Kidney tubule cell (primary cell): ENCODE measurements at places on chromosomes 13 and 19.

GRCh38 chr19:56660381-56661107 is 11.0 kb downstream of the ZNF835 start:
- DNase-seq = no peak

- DNase-seq = no peak
These were observed 315.5 kb upstream of the MAB21L1 start for GRCh38 chr13:35792021-35792420.

DNA sequence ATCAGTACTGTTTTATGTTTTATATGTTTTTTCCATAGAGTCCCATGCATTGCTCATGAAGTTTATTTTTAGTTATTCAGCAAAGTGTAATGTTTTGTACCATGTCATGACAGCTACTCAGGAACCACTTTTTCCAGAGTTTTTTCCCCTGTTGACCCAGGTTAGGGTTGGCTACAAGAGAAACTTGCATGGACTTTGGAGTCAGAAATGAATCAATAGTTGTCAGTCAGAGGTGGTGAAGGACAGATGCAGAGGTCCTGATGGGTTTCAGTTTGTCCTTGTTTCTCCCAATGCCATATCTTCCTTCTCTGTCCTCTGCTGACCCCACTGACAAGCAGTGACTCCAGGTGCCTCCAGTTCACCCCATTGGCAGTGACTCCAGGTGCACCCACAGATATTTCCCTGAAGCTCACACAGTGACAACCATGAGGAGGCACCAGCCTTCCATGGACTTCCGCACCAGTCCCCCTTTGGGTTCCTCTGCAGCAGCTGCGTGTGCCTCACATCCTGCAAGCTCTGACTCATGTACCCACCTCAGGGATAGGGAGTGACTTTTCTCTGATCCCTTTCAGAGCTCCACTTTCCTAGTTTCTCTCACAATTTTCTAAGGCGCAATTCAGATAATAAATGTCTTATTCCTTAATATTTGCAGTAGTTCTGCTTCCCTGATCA is 92.1 kb downstream of the AKAP11 start:
- peak; percentile 39 for DNase-seq

GRCh38 chr13:109180905-109181425 is 551.6 kb downstream of the MYO16 start:
- DNase-seq = peak; percentile 86

DNA sequence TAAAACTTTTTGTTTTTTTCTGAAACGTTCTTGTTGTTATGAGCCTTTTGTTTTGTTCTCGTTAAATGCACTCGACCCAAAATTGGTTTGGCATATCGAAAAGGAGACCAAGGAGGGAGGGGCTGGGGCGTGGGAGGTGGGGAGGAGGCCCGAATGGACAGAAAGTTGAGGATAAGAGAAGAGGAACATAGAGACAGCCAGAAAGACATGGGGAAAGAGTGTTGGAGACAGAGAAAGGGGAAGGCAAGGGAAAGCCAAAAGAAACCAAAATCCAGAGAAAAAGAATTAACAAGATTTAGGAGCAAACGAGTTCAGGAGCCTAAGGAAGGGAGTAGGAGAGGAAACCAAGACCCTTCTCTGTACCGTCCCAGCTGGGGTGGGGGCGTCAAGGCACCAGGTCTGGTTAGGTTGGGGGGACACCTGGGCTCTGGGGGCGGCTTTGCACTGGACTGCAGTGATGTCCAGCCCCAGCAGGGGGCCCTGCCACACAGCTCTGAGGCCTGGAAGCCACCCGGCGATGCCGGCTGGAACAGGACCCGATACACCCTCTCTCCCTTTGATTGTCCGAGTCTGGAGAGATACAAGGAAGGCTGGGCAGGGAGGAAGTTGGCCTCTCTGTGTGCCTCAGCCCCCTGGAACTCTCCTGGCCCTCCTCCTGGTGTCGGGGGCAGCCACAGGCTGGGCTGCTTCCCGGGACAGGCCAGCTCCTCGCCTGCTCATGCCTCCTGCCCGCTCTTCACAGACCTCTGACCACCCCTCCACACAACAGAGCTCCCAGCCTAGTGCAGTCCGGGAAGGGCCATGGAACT is 11.6 kb upstream of the ASF1B start:
- peak; percentile 59 for DNase-seq

DNA sequence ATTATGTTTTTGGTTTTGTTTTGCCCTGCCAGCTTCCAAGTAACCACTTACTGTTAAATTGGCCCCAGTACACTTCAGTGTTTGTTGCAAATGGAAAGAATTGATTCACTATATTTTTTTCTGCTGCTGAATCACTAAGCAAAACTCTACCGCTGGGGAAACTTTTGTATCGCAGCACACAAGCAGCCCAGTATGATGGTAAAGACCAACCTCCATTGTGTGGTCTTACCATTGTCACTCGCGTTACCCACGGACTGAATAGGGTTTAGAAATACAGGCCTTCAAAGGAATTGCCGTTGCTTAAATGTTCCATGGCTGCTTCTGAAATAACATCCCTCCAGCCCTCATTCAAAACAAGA is 7.9 kb downstream of the SPATA13 start:
- no peak for DNase-seq

DNA sequence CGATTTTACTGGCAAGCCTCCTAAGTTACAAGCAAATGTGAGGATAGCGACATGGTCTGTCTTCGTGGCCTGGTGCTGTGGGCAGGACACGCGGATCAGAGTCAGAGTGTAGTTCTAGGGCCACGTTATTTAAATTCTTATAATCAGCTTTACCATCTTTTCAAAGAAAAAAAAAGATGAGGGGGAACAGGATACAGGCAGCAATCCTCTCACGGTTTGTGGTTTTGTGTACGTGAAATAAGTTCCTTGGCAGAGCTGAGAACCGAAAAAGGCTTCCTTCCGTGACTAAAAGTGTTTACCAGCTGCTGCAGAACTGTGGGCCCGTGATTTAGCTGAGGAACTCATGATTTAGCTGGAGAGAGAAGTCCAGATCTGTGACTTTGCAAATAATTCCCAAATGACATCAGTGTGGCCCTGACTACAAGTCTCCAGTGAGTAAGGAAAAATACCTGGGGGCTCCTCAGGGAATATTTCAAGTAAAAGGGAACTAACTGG is 27.2 kb downstream of the RCBTB2 start:
- DNase-seq = peak; percentile 43

DNA sequence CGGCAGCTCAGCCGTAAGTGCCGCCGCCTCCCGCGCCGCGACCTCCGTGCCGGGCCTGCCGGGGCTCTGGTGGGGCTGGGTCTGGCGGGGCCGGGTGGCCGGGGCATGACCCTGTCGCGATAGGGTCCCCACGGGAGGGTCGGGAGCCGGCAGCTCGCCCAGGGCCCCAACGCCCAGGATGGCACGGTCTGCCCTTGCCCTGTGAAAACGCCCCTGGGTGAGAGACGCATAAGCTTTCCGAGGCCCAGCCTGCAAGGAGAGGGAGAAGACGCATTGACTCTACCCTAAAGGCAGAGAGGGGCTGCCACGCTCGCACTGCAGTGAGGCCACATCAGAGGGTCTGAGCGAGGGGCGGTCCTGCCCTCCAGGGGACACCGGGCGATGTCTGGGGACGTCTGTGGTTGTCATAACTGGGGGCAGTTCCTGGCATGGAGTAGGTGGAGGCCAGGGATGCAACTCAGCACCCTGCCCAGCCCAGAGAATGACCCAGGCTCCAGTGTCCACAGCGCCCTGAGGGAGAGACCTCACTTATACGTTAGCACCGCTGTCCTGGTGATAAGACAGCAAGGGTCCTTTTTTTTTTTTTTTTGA is 539 bp downstream of the ZNF554 start:
- peak; percentile 12 for DNase-seq

- no peak for DNase-seq
These were observed 56.1 kb downstream of the KDM4B start for GRCh38 chr19:5025027-5025426.

DNA sequence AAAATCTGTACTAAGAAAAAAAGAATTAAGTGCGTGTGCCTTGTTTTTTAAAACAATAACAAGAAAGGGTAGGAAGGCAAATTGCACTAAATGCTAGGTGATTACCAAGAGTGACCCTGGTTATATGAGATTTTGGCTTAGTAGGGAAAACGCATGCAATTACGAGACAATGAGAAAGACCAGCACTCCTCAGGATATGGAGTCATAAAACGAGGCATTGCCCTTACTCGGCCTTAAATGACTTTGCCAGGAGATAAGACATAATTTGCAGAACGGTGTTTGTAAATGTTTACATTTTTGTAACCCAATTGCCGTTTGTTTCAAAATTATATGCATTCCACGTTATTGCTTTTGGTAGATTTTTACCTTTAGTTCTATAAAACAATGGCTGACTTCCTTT is 179.8 kb downstream of the RBM26 start:
- DNase-seq = no peak

DNA sequence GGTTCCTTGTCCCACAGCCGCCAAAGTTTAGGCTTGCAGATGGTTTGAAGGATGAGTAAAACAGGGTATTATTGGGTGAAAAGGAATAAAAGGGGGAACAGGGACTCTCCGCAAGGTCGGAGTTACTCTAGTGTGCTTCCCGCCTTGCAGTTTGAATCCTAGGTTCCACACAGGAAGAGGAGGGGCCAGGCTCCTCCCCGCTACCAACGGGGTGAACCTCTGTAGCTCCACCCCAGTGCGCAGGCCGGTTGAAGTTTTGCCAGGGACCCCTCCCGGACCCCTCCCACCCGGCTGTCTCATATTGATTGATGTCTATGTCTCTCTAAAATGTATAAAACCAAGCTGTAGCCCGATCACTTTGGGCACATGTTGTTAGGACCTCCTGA is 11.6 kb upstream of the GTF2F2 start:
- DNase-seq = peak; percentile 13

GRCh38 chr13:40386586-40386985 is 279.9 kb downstream of the FOXO1 start:
- no peak for DNase-seq

- peak; percentile 27 for DNase-seq
These were observed 73.8 kb upstream of the FRY start for GRCh38 chr13:31957772-31958171.

GRCh38 chr13:29511980-29512379 is 83.5 kb downstream of the SLC7A1 start:
- DNase-seq = no peak

DNA sequence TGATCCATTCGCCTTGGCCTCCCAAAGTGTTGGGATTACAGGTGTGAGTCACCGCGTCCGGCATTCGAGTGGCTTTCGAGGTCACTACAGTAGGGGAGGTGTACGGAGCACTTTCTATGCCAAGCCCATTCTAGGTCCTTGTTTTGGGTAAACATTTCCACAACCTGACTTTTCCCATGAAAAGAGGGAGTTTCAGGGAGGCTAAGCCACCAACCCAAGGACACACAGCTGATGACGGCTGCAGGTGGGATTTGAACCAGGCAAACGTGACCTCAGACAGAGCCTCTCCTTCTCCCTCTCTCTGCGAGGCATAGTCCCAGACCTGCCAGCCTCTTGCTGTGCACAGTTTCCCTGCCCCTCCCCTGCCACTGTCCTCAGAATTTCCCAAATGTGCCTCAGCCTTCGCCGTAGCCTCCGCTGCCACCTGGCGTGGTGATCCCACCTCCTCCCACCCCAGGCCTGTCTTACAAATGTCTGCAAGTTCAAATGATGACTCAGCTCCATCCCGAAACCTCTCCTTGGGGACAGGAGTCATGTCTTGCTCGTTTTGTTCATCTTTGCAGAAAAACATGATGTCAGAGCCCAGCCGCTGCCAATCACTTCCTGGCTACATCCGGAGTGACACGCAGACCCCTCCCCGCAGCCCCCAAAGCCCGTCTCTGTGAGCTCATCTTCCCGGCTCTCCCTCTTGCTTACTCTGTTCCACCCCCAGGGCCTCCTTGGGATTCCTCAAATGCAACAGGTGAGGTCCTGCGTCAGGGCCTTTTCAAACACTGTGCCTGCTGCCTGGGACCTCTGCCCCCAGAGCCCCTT is 6.6 kb upstream of the GADD45B start:
- peak; percentile 86 for DNase-seq

DNA sequence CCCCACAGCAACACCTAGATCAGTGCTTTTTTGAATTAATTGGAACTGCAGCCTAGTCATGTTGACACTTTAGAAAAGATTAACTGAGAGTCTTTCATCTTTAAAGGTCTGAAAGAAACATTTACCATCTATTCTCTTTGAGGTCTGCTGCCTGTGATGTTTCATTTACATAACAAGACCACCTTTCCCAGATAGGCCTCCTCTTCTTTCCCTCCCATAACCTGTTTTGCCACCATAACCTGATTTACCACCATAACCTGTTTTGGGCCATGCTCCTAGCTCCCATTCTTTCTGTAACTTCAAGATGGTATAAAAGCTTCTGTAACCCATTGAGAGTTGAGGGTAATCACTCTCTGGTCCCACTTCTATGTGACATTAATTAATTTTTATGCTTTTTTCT is 320.8 kb downstream of the PCDH20 start:
- DNase-seq = no peak

- DNase-seq = no peak
These were observed 12.8 kb downstream of the CAPS start for GRCh38 chr19:5926641-5927440.

DNA sequence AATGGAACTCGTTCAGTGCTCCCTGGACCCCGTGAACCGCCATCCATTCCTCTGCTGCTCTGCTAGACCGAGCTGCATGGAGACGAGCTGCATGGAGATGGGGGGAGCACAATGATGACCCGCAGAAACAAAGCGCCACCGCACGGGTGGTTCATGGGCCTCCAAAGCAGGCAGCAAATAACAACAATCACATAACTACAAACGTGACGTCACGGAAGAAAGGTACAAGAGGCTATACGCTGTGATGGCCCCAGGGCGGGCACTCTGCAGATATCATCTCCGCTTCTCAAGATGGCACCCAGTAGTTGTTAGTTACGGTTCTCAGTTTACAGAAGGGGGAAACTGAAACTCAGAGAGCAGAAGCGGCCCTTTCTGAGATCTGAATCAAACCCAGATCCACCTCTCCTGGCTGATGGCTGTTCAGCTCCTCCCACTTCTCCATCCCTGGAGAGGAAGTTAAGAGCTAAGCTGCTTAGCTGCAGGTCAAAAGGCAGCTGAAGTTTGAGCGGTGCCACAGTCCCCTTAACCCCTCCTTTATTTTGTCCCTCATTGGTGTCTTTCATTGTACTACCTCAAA is 1.7 kb downstream of the ATP13A1 start:
- no peak for DNase-seq

- DNase-seq = peak; percentile 48
These were observed 6.1 kb upstream of the ECH1 start for GRCh38 chr19:38837656-38838121.

DNA sequence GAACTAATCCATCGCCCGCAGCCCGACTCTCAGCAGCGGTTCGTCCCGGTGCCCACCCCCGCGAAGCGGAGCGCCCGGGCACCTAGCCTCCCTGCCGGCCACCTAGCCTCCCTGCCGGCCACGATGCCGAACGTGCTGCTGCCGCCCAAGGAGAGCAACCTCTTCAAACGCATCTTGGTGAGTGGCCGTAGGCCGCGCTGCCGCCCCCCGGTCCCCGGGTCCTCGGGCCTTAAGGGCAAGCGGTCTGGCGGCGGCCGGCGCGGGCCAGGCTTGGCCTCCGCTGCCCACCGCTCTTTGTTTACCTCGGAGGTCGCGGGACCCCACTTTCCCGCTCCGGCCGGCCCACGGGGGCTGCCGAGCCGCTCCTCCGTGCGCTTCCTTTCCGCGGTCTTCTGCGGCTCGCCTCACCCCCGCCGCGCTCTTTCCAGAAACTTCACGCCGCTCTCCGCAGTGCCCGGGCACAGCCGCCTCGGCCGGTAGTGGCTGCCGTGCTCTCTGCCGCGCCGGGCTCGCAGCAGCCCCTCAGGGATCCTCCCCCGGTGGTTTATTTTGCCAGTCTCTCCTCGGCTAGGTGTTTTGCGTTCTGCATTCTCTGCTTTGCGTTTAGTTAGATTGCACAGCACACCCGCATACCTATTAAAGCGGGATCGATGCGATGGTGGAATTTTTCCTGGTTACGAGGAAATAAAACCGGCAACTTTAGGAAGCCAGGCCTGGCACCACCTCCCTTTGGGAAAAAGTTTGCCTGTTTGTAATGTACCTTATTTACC is 524 bp downstream of the NAA16 start:
- peak; percentile 42 for DNase-seq
